ENCODE measurements at places on chromosomes 11 and 22.

DNA sequence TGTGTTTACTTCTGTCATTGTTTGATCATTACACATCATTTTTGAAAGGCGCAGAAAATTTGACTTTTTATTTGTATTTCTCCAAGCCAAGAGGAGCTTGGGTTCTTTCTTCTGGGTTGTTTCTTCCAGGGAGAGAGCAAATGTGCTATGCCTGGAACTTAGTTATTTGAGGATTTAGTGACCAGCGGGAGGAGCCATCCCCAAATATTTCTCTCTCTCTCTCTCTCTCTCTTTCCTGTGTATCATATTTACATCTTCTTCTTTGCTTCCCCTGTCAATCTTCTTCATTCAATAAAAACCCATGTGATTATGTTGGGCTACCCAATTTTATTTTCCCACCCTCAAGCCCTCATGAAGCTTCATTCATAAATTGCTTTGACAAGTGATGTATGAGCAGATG lies 534.5 kb downstream of the LRRC4C start:
- DNase-seq = no peak

- no peak for DNase-seq
Observed at GRCh38 chr11:1327064-1327460, 17.6 kb upstream of the TOLLIP start.

DNA sequence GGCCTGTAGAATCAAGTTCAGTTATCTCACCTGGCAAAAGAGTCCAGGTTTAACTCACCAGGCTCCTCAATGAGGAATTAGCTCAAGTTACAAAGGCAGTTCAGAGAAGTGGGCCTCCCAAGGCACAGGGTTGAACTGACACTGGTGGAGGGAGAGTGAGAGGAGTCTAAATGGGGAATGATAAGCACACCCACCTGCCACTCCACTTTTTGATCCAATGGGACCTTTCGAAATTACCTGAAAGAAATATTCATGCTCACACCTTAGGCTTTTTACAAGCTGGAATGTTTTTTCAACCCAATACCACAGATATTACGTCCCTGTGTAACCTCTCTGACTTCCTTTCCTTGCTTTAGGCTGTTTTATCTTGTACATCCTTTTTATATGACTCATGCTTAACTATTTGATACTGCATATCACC lies 642.7 kb upstream of the TENM4 start:
- no peak for DNase-seq

DNA sequence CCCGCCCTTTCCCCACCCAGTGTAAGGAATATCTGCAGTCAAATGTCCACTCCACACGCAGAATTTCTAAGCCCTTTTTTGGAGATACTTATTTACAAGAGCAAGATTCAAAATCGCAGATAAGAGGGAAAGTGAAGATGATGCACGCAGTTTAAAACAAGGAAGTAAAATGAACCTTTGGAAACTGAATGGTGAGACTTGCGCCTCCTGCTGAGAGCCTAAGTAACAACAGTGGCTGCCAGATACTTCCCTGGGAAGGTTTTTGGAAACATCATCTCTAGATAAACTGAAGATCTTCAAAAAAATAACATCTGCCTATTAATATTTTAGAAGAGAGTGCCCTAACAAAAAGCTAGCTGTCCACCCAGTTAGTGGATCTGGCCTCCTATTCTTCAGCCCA lies 963.1 kb upstream of the FAT3 start:
- no peak for DNase-seq

GRCh38 chr11:14320020-14320419 lies 39.0 kb downstream of the RRAS2 start:
- DNase-seq = peak; percentile 90
